Activated naive CD8-positive, alpha-beta T cell treated with anti-CD3 and anti-CD28 coated beads, Interleukin-2, amount 10 ng/mL, durations not matched to agents 7 days and 5 days (primary cell): ENCODE measurements at places on chromosomes 16 and 17. TPM values are rescaled to one million over a fixed set of nuclear protein-coding genes. Genes with fewer than 3 reads are reported as not detected.

Gene TLCD1
- 1.6 TPM for total RNA-seq

DNA sequence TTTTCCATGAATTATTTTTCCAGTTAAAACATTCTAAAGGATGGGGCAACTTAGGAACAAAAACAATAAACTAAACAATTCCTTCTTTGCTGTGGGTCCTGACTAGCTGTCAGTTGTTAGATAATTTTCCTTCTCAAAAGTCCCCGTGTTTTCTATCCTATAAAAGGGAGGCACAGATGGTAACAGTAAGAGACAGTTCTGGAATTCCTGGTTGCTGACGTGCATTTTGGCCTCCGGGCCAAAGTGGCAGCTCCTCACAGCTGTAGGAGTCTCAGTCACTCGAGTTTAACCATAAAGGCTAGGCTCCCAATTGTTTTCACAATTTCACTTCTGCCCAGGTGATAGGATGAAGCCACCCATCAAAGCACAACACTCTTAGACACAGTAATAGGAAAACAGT, 77.0 kb upstream of the ZNF423 start:
- H3K4me3 ChIP-seq: no peak overlapping the region
- no peak for DNase-seq
- H3K36me3 ChIP-seq: no peaks in the 10 kb centered on the region
- no peak overlapping the region for H3K27ac ChIP-seq
- no peaks in the 10 kb centered on the region for H3K4me1 ChIP-seq
- peaks cover 5% of the 10 kb centered on the region for H3K27me3 ChIP-seq

GRCh38 chr17:78759203-78759968, 22.7 kb downstream of the CYTH1 start:
- H3K4me3 ChIP-seq: peak overlapping the region; percentile 64
- peak overlapping the region; percentile 86 for H3K27ac ChIP-seq
- peaks cover 50% of the 10 kb centered on the region for H3K4me1 ChIP-seq
- no peaks in the 10 kb centered on the region for H3K27me3 ChIP-seq
- H3K36me3 ChIP-seq: peaks cover 8% of the 10 kb centered on the region

- peaks cover 16% of the 10 kb centered on the region for H3K4me1 ChIP-seq
- H3K36me3 ChIP-seq: peaks cover 16% of the 10 kb centered on the region
- H3K27me3 ChIP-seq: no peaks in the 10 kb centered on the region
- peak overlapping the region; percentile 82 for H3K27ac ChIP-seq
Observed at GRCh38 chr17:76480632-76481031, 13.2 kb downstream of the AANAT start.

- H3K27me3 ChIP-seq: no peaks in the 10 kb centered on the region
- DNase-seq: no peak
- H3K36me3 ChIP-seq: peaks cover 13% of the 10 kb centered on the region
- H3K4me1 ChIP-seq: peaks cover 40% of the 10 kb centered on the region
Observed at GRCh38 chr17:42010898-42011516, 6.2 kb downstream of the DNAJC7 start.

- peak; percentile 55 for DNase-seq
- peaks cover 26% of the 10 kb centered on the region for H3K27me3 ChIP-seq
- no peak overlapping the region for H3K4me3 ChIP-seq
- no peak overlapping the region for H3K27ac ChIP-seq
Observed at GRCh38 chr17:74176546-74177001, 26.9 kb upstream of the RPL38 start.

Gene VMO1
- not detected for total RNA-seq

- H3K27me3 ChIP-seq: no peaks in the 10 kb centered on the region
- DNase-seq: peak; percentile 86
- H3K4me3 ChIP-seq: peak overlapping the region; percentile 99
- peaks cover 68% of the 10 kb centered on the region for H3K4me1 ChIP-seq
- peaks cover 13% of the 10 kb centered on the region for H3K36me3 ChIP-seq
Observed at GRCh38 chr17:40322358-40323315, 13.7 kb downstream of the RARA start.

DNA sequence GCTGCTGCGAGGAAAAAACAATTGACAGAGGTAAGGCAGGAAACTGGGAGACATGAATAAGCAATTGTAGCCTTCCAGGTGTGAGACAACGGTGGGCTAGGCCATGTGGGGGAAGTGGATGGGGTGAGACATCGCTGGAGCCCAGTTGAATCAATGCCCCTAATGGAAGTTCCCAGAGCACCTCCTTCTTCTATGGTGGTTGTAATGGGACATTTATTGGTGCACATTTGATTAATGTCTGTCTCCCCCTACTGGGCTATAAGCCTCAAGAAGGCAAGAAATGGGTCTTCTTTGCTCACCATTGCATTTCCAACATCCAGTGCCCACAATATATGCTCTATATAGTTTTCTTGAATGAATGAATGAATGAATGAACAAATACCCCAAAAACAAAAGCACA, 22.7 kb upstream of the CD300E start:
- no peaks in the 10 kb centered on the region for H3K36me3 ChIP-seq
- peaks cover 56% of the 10 kb centered on the region for H3K27me3 ChIP-seq
- H3K4me3 ChIP-seq: no peak overlapping the region
- peaks cover 2% of the 10 kb centered on the region for H3K4me1 ChIP-seq

- H3K27ac ChIP-seq: no peak overlapping the region
- no peak for DNase-seq
- peaks cover 7% of the 10 kb centered on the region for H3K27me3 ChIP-seq
- no peak overlapping the region for H3K4me3 ChIP-seq
Observed at GRCh38 chr17:66850692-66851091, 15.8 kb downstream of the CACNG5 start.

DNA sequence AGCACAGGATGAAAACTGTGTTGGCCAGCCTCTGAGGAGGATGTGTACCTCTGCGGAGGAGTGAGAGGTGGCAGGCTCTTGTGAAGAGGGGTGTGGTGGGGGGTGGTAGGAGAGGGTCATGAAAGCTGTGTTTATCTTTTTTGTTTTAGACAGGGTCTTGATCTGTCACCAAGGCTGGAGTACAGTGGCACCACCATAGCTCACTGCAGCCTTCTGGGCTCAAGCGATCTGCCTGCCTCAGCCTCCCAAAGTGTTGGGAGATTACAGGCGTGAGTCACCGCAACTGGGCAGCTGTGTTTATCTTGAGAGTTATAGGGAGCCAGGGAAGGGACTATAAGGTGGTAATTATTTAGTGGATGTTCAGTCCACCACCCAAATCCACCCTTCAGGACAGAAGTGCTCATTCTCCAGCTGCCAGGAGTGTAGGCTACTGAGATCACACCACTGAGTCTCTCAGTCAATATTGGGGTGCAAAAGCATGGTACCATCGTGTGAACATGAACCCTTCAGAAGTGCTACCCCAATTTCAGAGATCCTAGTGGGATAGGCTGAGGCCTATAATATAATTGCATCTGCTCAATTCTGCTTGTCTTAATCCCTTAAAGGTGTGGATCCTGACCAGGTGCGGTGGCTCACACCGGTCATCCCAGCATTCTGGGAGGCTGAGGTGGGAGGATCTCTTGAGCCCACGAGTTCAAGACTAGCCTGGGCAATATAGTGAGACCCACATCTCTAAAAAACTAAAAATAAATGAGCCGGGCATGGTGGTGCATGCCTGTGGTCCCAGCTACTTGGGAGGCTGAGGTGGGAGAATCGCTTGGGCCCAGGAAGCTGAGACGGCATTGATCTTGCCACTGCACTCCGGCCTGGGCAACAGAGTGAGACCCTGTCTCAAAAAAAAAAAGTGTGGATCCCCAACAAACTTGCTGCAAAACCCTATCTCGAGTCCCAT, 788 bp upstream of the EXOC3L1 start:
- H3K4me3 ChIP-seq: no peak overlapping the region
- no peak for DNase-seq
- H3K36me3 ChIP-seq: peaks cover 6% of the 10 kb centered on the region
- peaks cover 24% of the 10 kb centered on the region for H3K4me1 ChIP-seq
- peak overlapping the region; percentile 84 for H3K27ac ChIP-seq

GRCh38 chr17:57762452-57763395, 17.6 kb upstream of the CCDC182 start:
- H3K4me1 ChIP-seq: no peaks in the 10 kb centered on the region
- no peak overlapping the region for H3K4me3 ChIP-seq
- DNase-seq: no peak
- peaks cover 25% of the 10 kb centered on the region for H3K27me3 ChIP-seq
- no peak overlapping the region for H3K27ac ChIP-seq

DNA sequence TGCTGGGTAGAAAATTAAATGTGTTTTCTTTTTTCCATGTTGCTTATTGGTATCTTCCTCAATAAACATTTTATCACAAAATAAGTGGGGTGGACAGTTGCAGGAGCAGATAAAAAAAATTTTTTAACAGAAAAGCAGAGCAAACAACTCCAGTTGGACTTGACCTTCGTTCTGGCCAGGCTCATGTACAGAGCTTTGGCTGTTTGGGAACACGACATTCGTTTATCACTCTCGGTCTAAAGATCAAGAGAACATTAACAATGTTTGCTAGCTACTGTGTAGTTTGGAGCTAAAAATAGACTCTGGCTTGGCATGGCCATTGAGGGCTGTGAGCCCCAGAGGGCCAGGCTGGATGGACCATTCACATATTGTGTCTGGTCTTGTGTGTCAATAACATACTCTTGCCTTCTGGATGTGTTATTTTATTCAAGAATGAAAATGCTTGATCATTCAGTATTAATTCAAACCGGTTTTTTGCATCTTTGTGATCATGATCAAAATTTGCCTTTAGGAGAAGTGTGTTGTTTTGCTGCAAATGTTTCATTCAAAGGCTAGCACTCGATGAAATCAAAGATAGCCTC, 56.6 kb downstream of the TMEM186 start:
- no peaks in the 10 kb centered on the region for H3K36me3 ChIP-seq
- H3K4me1 ChIP-seq: no peaks in the 10 kb centered on the region
- H3K4me3 ChIP-seq: no peak overlapping the region
- DNase-seq: no peak

GRCh38 chr17:58756246-58757161, 850 bp downstream of the PPM1E start:
- H3K27me3 ChIP-seq: peaks cover 75% of the 10 kb centered on the region
- peak; percentile 37 for DNase-seq
- peaks cover 7% of the 10 kb centered on the region for H3K4me1 ChIP-seq
- no peak overlapping the region for H3K27ac ChIP-seq
- peak overlapping the region; percentile 89 for H3K4me3 ChIP-seq

DNA sequence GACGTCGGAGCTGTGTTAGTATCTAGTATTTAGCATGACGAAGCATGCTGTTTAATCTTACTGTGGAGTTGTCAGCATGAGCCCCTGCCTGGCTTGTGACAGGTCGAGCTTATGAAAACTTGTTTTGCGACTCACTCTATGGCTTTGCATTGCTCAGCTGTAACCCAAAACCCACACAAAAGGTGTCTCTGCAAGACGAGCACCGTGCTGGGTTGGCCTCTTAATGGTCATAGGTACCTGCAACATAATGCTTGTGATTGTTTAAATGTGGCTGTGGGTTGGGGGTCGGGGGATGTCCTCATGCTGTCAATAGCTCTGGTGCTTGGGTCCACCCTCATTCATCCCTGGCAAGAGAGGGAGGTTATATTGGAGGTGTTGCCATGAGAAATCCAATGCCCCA, 5.4 kb downstream of the NTN1 start:
- H3K36me3 ChIP-seq: peaks cover 2% of the 10 kb centered on the region
- H3K4me3 ChIP-seq: no peak overlapping the region

GRCh38 chr16:13098536-13098935, 197.1 kb downstream of the SHISA9 start:
- H3K4me3 ChIP-seq: no peak overlapping the region
- no peaks in the 10 kb centered on the region for H3K27me3 ChIP-seq
- H3K4me1 ChIP-seq: no peaks in the 10 kb centered on the region
- no peak overlapping the region for H3K27ac ChIP-seq
- no peaks in the 10 kb centered on the region for H3K36me3 ChIP-seq

GRCh38 chr16:55470533-55471371, 8.2 kb upstream of the MMP2 start:
- H3K27me3 ChIP-seq: peaks cover 5% of the 10 kb centered on the region
- H3K27ac ChIP-seq: no peak overlapping the region
- no peak overlapping the region for H3K4me3 ChIP-seq

Gene YBX2
- 1.2 TPM for total RNA-seq

DNA sequence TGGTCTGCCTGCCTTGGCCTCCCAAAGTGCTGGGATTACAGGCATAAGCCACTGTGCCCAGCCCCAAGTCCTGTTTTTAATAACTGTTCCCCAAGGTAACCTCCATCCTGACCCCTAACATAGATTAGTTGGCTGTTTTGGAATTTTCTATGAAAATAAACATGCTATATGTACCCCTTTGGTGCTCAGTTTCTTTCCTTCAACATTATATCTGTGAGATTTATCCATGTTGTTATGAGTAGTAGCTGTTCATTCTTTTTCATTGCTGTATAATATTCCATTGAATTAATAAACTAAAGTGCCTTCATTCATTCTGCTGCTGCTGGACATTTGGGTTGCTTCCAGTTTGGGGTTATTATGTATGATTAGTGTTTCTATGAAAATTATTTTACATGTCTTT, 26.3 kb upstream of the FMNL1 start:
- H3K4me3 ChIP-seq: no peak overlapping the region
- no peak overlapping the region for H3K27ac ChIP-seq
- H3K36me3 ChIP-seq: no peaks in the 10 kb centered on the region
- peaks cover 4% of the 10 kb centered on the region for H3K4me1 ChIP-seq
- DNase-seq: no peak

DNA sequence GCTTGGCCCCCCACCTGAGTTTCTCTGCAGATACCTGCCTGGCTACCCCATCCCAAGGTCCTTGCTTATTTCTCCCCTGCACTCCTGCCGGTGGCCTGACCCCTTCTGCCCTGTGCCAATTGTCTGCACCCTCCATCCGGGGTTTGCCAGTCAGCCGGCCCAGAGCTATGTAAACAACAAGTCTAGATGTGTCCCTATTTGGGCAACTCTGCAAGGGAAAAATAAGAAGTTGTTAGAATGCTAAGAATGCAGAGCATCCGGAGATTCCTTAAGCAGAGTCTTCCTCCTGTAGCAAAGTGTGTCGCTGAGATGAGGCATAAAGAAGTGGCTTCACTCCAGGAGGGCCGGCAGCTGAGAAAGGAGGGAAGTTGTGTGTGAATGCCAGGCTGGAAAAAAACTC, 46.6 kb downstream of the RGS9 start:
- no peak overlapping the region for H3K27ac ChIP-seq
- peaks cover 42% of the 10 kb centered on the region for H3K4me1 ChIP-seq
- no peak overlapping the region for H3K4me3 ChIP-seq
- no peaks in the 10 kb centered on the region for H3K36me3 ChIP-seq
- peaks cover 10% of the 10 kb centered on the region for H3K27me3 ChIP-seq
- no peak for DNase-seq

GRCh38 chr17:44998646-44999045, 30.5 kb upstream of the C1QL1 start:
- no peak overlapping the region for H3K4me3 ChIP-seq
- no peaks in the 10 kb centered on the region for H3K4me1 ChIP-seq

- DNase-seq: no peak
- H3K36me3 ChIP-seq: peaks cover 63% of the 10 kb centered on the region
- H3K27ac ChIP-seq: peak overlapping the region; percentile 79
- peaks cover 1% of the 10 kb centered on the region for H3K27me3 ChIP-seq
Observed at GRCh38 chr16:84614073-84614459, 3.8 kb downstream of the COTL1 start.

DNA sequence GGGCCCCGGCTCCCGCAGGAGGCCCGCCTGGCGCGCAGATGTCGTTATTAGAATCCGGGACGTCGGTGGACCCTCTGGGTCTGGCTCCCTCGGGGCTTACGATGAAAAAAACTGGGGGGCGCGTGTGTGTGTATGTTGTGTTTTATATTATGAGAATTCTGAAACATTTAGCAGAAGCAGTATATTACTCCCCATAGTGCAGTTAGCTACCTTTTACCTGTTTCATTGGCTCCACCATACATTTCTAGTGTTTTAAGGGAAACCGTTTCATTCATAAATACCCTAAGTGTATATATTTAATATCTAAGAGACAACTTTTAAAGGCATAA, 486 bp upstream of the DNAJA2 start:
- no peaks in the 10 kb centered on the region for H3K27me3 ChIP-seq
- H3K36me3 ChIP-seq: peaks cover 11% of the 10 kb centered on the region
- no peak for DNase-seq
- H3K4me1 ChIP-seq: peaks cover 32% of the 10 kb centered on the region
